SK-MEL-5 (cell line): ENCODE measurements at places on chromosomes 11 and 22.
A peak's percentile ranks its signal among the peaks of the same experiment; 100 is the strongest.

- DNase-seq: peak; percentile 49
These were observed 979 bp downstream of the ZBED5 start for GRCh38 chr11:10856689-10857458.

DNA sequence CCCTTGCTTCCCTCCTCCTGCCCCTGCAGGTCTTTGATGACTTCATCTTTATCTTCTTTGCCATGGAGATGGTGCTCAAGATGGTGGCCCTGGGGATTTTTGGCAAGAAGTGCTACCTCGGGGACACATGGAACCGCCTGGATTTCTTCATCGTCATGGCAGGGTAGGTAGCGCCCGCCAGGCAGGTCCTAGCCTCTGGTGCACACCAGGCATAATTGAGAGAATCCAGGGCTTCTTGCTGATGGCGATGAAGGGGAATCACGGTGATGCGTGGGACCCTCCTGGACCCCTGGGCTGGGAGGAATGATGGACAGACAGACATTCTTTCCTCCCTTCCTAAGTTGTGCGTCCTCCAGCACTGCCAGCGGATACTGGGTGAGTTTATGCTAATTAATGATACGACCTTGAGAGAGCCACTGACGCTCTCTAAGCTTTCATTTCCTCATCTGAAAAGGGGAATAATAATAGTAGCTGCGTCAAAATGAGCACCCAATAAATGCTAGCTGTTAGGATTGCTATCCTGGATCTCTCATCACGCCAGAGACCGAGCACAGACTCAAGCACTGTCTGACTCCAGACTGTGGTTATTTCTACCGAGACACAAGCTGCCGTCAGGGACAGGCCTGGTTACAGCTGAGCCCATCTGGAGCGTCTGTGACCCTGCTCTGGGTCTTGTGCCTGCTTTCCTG lies 30.1 kb downstream of the CACNA1I start:
- DNase-seq: no peak

- no peak for DNase-seq
These were observed 29.7 kb upstream of the KRTAP5-6 start for GRCh38 chr11:1667121-1667850.

- no peak for DNase-seq
These were observed 4.4 kb downstream of the MRGPRE start for GRCh38 chr11:3227568-3228444.

- no peak for DNase-seq
These were observed 716 bp upstream of the TYMP start for GRCh38 chr22:50530580-50530876.

GRCh38 chr11:75814363-75814676 lies 690 bp upstream of the UVRAG start:
- DNase-seq: no peak

DNA sequence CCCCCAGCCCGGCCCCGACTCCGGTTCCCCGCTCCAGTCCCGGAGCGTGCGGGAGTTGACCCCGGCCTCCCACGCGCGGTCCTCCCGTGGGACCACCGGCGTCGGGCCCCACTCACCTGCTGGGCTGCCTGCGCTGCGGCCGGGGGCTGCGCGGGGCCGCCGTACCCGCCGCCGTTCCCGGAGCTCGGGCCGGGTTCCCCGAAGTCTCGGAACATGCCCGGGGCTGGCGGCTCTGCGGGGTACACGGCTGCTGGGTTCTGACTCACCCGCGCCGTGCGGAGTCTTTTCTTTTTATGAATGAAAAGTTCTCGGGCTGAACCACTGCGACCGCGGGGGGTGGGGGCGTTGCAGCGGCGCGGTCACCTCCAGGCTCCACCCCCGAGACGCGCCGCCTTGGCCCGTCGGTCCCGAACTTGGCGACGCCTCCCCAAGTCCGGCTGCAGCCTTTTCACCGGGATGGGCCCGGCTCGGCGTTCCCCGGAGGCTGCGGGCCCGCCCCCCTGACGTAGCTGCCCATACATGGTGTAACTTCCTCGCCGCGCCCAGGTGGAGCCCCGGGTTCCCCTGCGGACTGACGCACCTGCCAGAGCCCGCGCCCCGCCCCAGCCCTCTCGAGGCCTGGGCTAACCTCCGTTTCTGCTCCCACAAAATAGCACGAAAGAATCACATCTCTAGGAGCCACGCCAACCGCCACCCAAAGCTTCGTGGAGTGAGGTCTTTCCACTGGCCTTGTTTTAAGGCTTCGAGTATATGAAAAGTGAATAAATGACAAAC lies at the start of gene FOSL1:
TSS of gene FOSL1 (minus strand) at position 264 of the 774 bp plus-strand sequence. CDS start at position 215, 49 bp downstream.
- peak; percentile 85 for DNase-seq

- DNase-seq: no peak
These were observed 102.5 kb downstream of the KCNA4 start for GRCh38 chr11:29914203-29914930.

DNA sequence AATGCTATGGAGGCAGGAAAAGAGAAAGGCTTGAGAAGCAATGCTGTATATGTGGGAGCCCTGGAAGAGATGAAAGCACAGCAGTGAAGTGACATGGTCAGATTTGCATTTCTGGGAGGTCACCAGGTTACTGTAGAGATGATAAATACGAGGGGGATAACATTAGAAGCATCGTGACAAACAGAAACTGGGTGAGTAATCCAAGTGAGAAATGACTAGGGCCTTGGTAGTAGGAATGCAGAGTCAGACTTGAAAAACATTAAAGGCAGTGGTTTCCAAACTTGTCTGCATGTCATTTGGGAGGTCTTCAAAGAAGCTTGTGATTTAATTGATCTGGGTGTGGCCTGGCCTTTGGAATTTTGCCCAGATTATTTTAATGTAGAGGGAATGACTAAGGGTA lies 43.9 kb downstream of the CCDC34 start:
- peak; percentile 10 for DNase-seq

- no peak for DNase-seq
These were observed 1.5 kb upstream of the KLHDC7B start for GRCh38 chr22:50544078-50544745.

- DNase-seq: no peak
These were observed 4.1 kb upstream of the MRPL48 start for GRCh38 chr11:73783483-73784020.

- DNase-seq: no peak
These were observed 82.2 kb downstream of the ATG16L2 start for GRCh38 chr11:72896431-72896830.

GRCh38 chr11:71144736-71145135 lies 107.6 kb downstream of the SHANK2 start:
- no peak for DNase-seq

DNA sequence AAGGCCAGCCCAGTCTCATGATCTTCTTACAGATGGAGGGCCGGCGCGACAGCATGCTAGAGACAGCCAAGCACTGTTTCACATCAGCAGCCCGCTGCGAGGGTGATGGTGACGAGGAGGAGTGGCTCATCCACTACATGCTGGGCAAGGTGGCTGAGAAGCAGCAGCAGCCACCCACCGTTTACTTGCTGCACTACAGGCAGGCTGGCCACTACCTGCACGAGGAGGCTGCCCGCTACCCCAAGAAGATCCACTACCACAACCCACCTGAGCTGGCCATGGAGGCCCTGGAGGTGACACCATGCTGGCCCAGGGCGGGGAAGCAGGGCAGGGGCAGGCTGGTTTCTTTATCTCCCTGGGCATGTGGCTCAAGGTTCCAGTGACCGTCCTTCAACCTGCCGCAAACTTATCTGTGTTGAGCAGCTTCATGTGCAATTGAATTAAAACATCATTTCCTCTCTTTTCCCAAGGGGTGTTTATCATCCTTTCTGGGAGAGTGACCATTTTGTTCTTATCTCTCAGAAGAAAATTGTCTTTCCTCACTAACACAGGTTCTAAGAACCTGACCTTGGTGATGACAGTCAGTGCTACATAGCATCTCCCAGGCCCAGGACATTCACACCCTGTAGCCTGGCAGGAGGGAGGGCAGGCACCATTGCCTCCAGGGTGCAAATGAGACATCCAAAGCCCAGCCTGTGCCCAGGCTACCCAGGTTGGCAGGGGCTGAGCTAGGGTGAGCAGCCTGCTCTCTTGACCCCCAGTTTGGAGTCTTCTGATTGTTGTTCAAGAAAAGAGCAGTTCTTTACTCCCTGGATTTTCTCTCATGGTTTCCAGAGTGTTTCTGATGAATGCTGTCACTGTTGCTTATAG lies 80.7 kb downstream of the CABIN1 start:
- DNase-seq: no peak

GRCh38 chr11:562046-562645 lies 1.4 kb downstream of the RASSF7 start:
- no peak for DNase-seq

- DNase-seq: no peak
These were observed 203.1 kb downstream of the TENM4 start for GRCh38 chr11:79237703-79238102.

- DNase-seq: no peak
These were observed 6.0 kb downstream of the FREY1 start for GRCh38 chr11:45900916-45901617.

GRCh38 chr22:24432059-24432853 lies 4.9 kb downstream of the ADORA2A start:
- DNase-seq: no peak

DNA sequence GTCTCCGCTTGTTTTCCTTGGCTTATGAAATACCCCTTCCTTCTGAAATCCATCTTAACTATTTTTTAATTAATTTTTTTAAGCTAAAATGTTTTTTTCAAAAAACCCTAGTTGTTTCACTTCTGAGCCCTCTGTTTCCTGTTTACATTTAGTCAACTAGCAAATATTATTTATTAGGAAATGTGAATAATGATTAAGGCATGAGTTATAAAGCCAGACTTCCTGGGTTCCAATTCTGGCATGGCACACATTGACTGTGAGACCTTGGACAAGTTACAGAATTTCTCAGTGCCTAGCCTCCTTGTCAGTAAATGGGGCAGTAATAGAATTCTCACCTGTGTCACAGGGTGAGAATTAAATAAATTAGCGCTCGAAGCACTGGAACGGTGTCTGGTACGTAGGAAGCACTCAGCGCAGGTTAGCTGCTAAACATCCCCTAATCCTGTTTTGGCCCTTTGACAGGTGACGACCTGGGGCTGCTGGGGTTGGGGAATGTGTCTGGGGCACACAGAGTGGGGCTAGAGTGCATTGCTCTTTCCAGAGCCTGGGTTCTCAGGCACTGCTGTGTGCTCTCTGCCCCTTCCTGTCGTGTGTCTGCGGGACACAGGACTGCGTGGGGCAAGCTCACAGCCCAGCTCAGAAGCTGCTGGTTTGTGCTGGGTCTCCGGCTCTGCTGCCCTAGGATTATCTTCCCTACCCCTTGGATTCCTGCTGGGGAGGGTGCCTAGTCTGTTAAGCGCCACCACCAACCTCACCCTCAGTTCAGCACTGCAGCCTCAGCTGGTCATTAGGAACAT lies 13.1 kb downstream of the PANX1 start:
- DNase-seq: no peak

- peak; percentile 48 for DNase-seq
These were observed 72.6 kb downstream of the DEPDC5 start for GRCh38 chr22:31826443-31826842.

GRCh38 chr11:69509846-69510390 lies 28.5 kb downstream of the LINC01488 start:
- no peak for DNase-seq

DNA sequence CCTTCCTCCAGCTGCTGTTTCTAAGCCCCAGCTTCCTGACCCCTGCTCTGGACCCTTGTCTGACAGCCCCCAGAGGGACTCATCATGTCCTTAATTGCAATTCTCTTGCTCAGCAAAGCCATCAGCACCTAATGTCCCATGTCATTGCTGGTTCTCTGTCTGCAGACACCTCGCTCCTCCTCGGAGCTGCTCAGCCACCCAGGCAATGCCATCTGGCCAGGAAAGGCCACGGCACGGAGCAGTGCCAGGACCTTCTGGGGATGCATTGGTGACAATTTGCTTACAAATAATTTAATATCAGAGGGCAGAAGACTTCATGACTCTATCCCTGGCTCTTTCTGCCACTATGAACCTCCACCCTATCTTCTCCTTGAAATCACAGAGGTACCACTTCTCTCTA lies 107.0 kb upstream of the THY1 start:
- DNase-seq: no peak

GRCh38 chr11:76789443-76789719 lies 6.2 kb downstream of the TSKU start:
- no peak for DNase-seq

DNA sequence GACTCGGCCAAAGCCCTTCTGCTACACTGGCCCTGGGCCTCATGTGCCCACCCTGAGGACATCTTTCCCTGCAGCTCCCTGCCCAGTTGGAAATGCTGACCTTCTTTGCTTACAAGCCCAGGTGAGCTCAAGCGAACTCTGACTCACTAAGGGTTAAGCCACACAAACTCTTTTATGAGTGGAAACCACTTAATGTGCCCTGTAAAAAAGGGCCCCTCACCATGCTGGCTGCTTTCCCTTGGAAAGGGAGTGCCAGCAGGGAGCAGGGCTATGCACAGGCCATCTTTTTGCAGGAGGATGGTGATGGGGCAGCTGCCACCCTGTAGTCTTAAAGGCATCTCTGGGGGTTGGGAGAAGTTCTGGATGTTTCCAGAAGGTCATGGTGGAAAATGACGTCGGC lies 18.7 kb downstream of the EHF start:
- no peak for DNase-seq

DNA sequence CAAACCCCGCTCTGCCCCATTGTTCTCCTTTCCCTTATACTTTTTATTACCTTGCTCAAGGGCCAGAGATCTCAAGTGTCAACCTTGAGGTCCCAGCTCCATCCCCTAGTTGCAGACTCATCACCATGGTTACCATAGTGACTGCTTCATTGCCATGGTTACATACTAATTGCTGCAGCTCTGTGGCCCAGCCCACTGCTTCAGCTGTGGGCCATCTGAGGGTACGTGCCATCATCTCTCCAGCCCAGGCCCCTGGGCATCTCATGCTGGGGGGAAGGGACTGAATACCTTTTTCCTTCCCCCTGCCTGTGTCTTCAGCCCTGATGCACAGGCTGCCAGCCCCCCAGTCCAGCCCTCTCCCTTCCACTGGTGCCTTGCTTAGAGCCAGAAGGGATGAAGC lies 22.2 kb downstream of the TREH start:
- no peak for DNase-seq

GRCh38 chr11:88012456-88012855 lies 162.8 kb downstream of the RAB38 start:
- DNase-seq: no peak

GRCh38 chr11:8183111-8183510 lies 14.3 kb upstream of the RIC3 start:
- DNase-seq: peak; percentile 30

GRCh38 chr11:12090061-12090591 lies 20.3 kb upstream of the MICAL2 start:
- no peak for DNase-seq
